Activated CD4-positive, alpha-beta T cell treated with anti-CD3 and anti-CD28 coated beads for 48 hours (primary cell): ENCODE measurements at places on chromosomes 5 and 9.

GRCh38 chr5:42691413-42691937 lies 65.1 kb upstream of the CCDC152 start:
- no peak for DNase-seq

GRCh38 chr9:82997476-82998140 lies 65.3 kb downstream of the RASEF start:
- no peak for DNase-seq

DNA sequence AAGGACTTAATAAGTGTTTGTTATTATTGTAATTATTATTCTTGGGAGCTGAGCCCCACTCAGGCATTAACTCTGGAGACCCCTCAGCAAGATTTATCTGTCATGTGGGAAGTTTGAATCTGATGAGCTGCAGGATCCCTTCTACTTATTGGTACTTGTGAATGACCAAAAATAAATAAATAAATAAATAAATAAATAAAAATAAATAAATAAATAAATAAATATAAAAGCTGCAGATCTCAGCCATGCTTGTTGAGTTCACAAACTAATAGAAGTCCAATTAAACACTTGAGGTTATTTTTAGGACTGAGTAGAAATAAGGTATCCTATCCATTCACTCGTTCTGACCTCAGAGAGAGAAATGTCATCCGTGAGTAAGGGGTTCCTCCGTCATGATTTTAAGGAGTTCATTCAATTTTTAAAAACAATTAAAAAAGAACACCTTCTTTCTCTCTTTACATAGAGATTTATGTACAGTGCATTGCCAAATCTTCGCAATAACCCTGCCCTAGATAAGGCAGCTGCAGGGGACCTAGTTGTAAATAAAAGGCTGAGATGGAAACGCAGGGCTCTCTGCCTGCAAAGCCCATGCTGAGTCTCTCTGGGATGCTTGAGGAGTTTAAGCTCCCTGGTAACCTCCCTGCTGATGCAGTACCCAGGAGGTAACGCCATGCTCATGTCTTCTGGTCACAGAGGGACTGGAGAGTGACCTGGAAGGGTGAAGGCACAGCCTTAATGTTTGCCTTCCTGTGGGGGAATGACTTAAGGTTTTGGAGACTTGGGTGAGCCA lies 1.2 kb downstream of the EFCAB9 start:
- no peak for DNase-seq

DNA sequence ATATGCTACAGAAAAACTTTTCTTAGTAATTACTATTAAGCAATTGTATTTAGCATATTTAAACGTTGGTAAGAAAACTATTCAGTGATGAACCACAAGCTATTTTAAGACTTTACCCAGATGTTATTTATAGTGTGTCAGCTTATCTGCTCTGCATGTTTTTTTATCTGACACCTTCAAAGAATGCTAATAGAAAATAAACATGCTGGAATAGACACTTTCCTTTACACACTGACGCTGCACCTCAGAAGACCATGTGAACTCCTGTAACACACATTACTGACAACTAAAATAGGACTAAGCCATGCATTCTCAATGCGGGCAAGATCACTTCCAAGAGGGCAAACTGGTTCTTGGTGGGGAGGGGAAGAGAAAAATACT lies 38.3 kb downstream of the FNIP1 start:
- no peak for DNase-seq

DNA sequence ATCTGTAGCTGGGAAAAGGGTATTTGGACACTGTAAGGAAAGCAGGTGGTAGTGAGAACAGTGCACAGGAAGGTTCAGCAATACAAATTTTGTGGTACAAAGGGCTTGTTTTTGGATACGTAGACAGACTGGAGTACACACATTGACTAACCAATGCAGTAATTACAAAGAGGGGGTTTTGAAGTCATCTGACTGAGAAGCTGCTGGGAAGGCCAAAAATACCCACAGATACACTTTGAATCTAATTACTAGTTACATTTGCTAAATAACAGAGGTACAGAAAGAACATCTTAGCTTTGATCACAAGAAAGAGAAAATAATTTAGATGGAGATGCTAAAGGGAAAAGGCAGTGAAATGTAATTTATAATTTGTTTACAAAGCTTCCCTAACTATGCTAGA lies 45.9 kb downstream of the PKD2L2 start:
- no peak for DNase-seq

DNA sequence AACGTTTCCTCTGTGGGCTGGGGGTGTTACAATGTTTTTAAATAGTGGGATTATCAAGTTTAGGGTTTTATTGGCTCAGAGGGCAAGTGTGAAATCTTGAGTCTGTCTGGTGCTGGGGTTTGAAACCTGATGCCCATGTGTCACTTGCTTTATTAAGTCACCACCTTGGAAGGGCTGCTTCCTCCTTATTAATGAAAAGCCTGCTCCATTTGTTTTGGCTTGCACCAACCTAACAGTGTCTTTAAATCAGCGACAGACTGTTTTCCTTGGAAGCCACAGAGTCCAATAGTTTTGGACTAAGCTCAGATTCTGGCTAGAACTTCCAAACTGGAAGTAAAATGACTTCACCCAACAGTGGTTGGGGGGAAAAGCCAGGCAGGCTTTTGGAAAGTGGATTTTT lies 10.7 kb upstream of the PALM2AKAP2 start:
- no peak for DNase-seq

GRCh38 chr5:132215329-132215728 lies 12.3 kb downstream of the P4HA2 start:
- no peak for DNase-seq

- DNase-seq, result no peak
Observed at GRCh38 chr5:97112230-97112629, 30.2 kb downstream of the LIX1 start.
